ENCODE measurements at places on chromosomes 5 and 9.

- peak; percentile 53 for DNase-seq
Observed at GRCh38 chr5:41270423-41271251, 57.3 kb upstream of the C6 start.

- DNase-seq = no peak
Observed at GRCh38 chr9:28209130-28209529, 635.8 kb upstream of the C9orf72 start.

- DNase-seq = peak; percentile 86
Observed at GRCh38 chr9:93575796-93576257, 557 bp upstream of the PHF2 start.

- DNase-seq = no peak
Observed at GRCh38 chr5:101686536-101687157, 609.4 kb downstream of the SLCO4C1 start.

DNA sequence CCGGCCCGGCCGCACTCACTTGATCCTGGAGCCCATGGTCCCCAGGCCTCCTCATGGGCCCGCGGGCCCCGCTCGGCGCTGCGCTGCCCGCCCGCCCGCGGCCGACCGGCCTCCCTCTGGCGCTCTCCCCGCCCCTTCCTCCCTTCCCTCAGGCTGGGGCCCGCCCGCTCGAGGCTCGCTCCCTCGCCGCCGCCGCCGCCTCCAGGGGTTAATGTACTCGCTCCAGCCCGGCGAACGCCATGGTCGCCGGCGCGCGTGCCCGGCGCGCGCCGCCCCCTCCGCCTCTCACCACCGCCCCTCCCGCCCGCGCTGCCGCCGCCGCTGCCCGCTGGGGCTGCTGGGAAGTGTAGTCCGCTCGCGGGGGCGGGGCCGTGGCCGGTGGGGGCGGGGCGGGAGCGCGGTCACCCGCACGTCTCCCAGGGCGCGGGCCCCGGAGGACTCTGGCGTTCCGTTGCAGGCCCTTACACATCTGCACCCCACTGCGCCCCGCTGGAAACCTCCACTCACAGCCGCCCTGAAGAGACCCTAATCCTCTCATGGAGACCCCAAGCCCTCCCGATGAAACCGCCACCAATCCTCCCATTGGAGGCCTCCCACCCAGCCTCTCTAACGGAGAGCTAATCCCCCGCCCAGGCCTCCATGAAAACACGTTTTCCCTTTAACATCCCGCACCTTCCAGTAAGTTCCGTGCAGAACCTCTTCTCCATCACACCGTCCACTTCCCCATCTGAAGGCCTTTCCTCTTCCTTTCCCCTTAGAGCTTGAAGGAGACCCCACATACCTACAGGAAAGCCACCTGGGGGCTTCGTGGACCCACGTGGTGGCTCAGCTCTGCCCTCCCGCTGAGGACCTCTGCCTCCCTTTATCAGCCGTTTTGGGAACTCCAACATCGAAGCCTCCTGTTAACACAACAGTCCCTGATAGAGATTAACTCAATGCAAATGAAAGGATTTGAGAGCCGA is at the start of gene DENND1A:
Gene DENND1A (minus strand): TSS at position 257 of the 962 bp plus-strand sequence. CDS start 221 bp downstream, at position 36.
- peak; percentile 95 for DNase-seq

DNA sequence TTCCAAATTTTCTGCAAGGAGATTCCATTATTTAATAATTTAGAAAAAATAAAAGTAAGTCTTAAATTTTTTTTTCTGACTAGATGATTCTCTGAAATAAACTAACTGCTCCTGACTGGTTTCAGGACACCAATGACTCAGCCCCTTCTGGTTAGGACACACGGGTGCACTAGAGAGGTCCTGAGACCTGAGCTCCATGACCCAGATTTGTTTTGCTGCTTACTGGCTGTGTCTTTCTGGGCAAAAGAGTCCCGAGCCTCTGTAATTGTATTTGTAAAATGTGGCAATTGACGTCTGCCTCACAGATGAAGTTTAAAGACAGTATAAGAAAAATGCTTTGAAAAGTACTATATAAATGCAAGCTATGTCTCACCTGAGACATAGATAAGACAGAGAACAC is 89.1 kb downstream of the SLC24A2 start:
- DNase-seq = no peak

DNA sequence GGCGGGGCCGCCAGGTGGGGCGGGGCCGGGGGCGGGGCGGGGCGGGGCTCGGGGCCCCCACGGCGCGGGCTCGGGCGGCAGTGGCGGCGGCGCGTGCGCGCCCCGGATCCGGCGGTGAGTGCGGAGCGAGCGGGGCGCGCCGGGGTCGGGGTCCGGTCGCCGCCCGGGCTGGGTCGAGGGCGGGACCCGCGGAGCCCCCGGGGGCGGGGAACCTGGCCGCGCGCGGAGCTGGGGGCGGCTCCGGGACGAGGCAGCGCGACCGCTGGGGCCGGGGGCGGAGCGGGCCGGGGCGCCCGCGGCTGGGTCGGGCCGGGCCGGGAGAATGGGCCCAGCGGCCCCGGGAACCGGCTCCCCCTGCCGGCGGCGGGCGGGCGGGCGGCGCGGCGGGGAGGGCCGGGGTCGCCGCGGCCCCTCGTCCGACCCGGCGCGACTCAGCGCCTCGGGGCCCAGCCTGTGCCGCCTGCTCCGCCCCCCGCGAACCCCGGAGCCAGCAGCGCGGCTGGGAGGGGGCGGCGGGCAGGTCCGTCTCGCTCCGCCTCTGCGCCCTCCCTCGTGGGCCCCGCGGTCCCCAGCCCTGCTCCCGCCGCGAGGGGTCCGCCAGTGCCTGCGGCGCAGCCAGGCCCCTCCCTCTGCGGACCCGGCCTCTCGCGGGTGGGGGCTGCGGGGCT is 3.1 kb downstream of the EGFL7 start:
- peak; percentile 74 for DNase-seq

Data from hematopoietic multipotent progenitor cell treated with erythropoietin and hydrocortisone succinate and interleukin-3 and kit ligand, for 4 days (in vitro differentiated cells).